Activated CD4-positive, alpha-beta memory T cell treated with anti-CD3 and anti-CD28 coated beads, Interleukin-2, amount 10 ng/mL, durations not matched to agents 7 days and 5 days (primary cell): ENCODE measurements at places on chromosomes 2 and 18. TPM values are rescaled to one million over a fixed set of nuclear protein-coding genes. Genes with fewer than 3 reads are reported as not detected.

DNA sequence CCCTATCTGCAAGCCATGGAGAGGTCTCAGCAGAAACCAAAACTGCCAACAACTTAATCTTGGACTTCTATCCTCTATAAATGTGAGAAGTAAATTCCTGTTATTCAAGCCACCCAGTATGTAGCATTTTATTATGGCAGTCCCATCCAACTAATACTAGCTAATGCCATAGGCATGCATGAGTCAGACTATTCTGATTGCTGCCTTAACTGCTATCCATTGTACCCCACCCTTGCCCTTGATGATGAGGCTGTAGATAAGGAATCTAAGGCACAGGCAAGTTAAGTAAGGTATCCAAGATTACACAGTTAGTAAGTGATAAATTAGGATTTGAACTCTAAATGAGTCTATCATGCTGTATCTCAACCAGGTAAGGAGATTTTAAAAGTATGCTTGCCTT, 223.0 kb downstream of the UBE2E3 start:
- DNase-seq: no peak
- H3K36me3 ChIP-seq: peaks cover 79% of the 10 kb centered on the region
- H3K4me1 ChIP-seq: peaks cover 36% of the 10 kb centered on the region
- no peaks in the 10 kb centered on the region for H3K27me3 ChIP-seq

Gene CEP192
- total RNA-seq: 46.1 TPM

Gene BCL2
- 102 TPM for total RNA-seq

- no peaks in the 10 kb centered on the region for H3K36me3 ChIP-seq
- H3K4me3 ChIP-seq: no peak overlapping the region
- DNase-seq: no peak
- no peaks in the 10 kb centered on the region for H3K4me1 ChIP-seq
Observed at GRCh38 chr2:125427721-125428315, 1228.1 kb upstream of the GYPC start.

Gene SKOR2
- total RNA-seq: not detected

- no peak overlapping the region for H3K27ac ChIP-seq
- peaks cover 34% of the 10 kb centered on the region for H3K36me3 ChIP-seq
- no peak overlapping the region for H3K4me3 ChIP-seq
Observed at GRCh38 chr2:127326289-127326945, 32.5 kb upstream of the ERCC3 start.

Gene SERPINB11
- total RNA-seq: not detected

- H3K4me1 ChIP-seq: no peaks in the 10 kb centered on the region
- no peak overlapping the region for H3K4me3 ChIP-seq
- no peak for DNase-seq
- H3K36me3 ChIP-seq: no peaks in the 10 kb centered on the region
- no peaks in the 10 kb centered on the region for H3K27me3 ChIP-seq
Observed at GRCh38 chr2:141728886-141729285, 401.9 kb downstream of the LRP1B start.

Gene KCNIP3
- not detected for total RNA-seq

Gene BAZ2B
- total RNA-seq: 8.5 TPM

Gene SERPINB10
- not detected for total RNA-seq

GRCh38 chr2:1607971-1608688, 136.2 kb downstream of the PXDN start:
- no peak overlapping the region for H3K4me3 ChIP-seq
- no peaks in the 10 kb centered on the region for H3K4me1 ChIP-seq
- DNase-seq: no peak
- H3K27ac ChIP-seq: no peak overlapping the region

Gene ERMN
- 3.5 TPM for total RNA-seq

DNA sequence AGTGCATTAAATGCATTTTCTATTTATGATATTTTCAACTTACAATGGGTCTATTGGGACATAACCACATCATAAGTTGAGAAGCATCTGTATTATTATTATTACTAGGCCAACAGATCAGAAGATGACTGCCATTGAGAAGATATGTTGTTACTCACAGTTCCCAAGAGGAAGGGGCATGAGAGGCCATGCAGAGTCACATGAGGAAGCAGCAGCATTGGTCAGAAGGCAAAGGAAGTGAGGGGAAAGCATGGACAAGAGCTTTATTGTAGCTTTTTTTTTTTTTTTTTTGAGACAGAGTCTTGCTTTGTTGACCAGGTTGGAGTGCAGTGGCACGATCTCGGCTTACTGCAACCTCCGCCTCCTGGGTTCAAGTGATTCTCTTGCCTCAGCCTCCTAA, 66.2 kb upstream of the LCLAT1 start:
- H3K4me1 ChIP-seq: no peaks in the 10 kb centered on the region
- no peak overlapping the region for H3K4me3 ChIP-seq
- no peak for DNase-seq
- no peak overlapping the region for H3K27ac ChIP-seq
- no peaks in the 10 kb centered on the region for H3K36me3 ChIP-seq
- peaks cover 4% of the 10 kb centered on the region for H3K27me3 ChIP-seq

DNA sequence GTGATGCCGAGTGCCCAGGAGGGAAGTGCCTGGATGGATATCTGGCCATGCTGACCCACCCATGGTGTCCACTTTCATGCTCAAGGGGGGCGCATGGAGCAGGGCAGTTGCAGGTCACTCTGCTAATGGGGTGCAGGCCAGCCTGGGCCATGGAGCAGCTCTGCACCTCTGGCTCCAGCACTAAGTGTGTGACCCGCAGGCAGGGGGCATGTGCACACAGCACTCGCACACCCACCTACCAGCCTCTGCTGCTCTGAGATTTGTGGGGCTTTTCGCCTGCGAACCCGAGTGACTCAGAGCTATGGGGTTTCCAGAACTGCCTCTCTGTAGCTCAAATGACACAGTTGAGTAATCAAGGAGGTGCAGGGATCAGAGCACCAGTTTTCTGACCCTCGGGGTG, 66.2 kb downstream of the CYP26B1 start:
- H3K27me3 ChIP-seq: no peaks in the 10 kb centered on the region
- no peak overlapping the region for H3K4me3 ChIP-seq

Gene TEKT4
- total RNA-seq: not detected

Gene RIT2
- total RNA-seq: not detected

Gene CD8B2
- total RNA-seq: not detected

Gene DES
- total RNA-seq: not detected

- H3K4me3 ChIP-seq: no peak overlapping the region
- DNase-seq: peak; percentile 7
- H3K27ac ChIP-seq: no peak overlapping the region
- H3K4me1 ChIP-seq: no peaks in the 10 kb centered on the region
- H3K27me3 ChIP-seq: no peaks in the 10 kb centered on the region
Observed at GRCh38 chr2:72992734-72993102, 75.4 kb downstream of the EMX1 start.

DNA sequence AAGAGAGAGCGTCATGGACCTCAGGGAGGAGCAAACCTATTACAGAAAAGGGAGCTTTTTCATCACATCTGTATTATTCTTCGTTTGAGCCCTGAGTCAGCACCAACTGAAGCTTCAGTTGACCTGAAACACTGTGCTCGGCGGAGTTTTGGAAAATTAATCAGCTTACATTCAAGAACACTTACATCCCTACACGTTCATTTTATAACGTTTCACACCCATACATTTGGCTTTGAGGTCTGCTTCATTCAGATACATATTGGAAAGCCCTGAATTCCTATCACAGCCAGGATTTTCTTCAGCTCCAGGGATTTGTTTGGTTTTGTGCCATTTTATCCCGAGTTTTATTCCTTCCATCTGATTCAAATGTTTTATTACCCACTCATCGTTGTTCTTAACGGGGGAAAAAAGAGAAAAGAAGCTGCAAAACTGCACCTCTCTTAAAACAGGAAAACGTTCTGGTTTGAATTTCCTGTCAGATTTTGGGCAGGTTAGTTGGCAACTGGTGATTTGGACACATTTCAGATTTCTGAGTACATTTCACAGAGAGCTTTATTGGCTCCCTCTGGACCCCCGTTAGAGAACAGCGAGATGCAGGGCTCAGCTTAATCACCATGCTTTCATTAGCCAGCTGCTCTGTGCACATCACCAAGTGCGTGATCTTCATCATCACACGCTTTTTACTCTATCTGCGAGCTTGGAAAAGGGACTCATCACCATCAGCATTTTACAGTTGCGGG, 88.8 kb downstream of the CDC42EP3 start:
- peak overlapping the region; percentile 45 for H3K4me3 ChIP-seq
- H3K4me1 ChIP-seq: peaks cover 59% of the 10 kb centered on the region
- H3K27me3 ChIP-seq: no peaks in the 10 kb centered on the region
- peak overlapping the region; percentile 78 for H3K27ac ChIP-seq

Gene ADD2
- total RNA-seq: 1.4 TPM

- H3K4me3 ChIP-seq: no peak overlapping the region
- no peaks in the 10 kb centered on the region for H3K4me1 ChIP-seq
- H3K27me3 ChIP-seq: peaks cover 2% of the 10 kb centered on the region
Observed at GRCh38 chr2:224366267-224366844, 35.6 kb downstream of the FAM124B start.

- no peak overlapping the region for H3K4me3 ChIP-seq
- H3K36me3 ChIP-seq: peaks cover 4% of the 10 kb centered on the region
- no peak overlapping the region for H3K27ac ChIP-seq
- H3K27me3 ChIP-seq: no peaks in the 10 kb centered on the region
- H3K4me1 ChIP-seq: peaks cover 16% of the 10 kb centered on the region
- DNase-seq: no peak
Observed at GRCh38 chr2:148519013-148519412, 125.5 kb upstream of the EPC2 start.

DNA sequence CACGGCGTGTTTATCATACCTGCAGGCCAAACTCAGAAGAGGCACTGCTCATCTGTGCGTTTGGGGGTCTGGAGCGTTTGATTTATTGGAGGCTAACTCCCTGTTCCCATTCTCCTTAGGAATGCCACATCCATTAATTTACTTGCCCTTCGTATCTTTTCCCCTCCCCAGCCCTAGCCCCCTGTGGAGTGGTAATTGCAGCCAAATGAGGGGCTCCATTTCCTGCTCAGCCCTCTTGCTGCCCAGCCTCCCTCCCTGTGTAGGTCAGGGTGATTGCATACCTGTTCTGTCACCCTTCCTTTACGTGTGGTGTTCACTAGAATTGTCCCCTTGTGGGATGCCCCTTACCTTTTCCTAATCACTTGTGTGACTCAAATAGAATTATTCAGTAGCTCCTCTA, 120.4 kb downstream of the MAP3K20 start:
- H3K4me3 ChIP-seq: no peak overlapping the region
- no peak for DNase-seq
- no peak overlapping the region for H3K27ac ChIP-seq
- H3K36me3 ChIP-seq: peaks cover 4% of the 10 kb centered on the region

Gene TBR1
- not detected for total RNA-seq

DNA sequence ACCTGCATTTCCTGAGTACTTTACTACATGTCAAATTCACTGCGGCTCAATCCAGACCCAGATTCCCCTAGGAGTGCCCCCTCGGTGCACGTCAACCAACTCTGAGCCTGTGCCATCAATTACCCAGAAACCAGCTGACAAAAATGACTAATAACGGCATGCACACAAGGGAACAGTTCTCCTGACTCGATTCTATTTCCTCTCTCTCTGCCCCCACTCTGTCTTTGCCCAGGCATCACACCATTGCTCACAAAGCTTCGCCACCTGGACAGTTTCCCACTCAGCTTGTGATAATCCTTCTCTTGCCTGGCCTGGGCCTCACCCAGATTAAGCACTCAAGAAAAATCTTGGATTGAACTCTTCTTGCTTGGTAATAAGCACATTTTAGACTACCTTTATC, 115.3 kb upstream of the NDUFV2 start:
- DNase-seq: no peak
- H3K4me3 ChIP-seq: no peak overlapping the region
- H3K4me1 ChIP-seq: no peaks in the 10 kb centered on the region
- peaks cover 7% of the 10 kb centered on the region for H3K27me3 ChIP-seq
- no peaks in the 10 kb centered on the region for H3K36me3 ChIP-seq

Gene TPRKB
- total RNA-seq: 32.9 TPM
